ENCODE measurements at places on chromosomes 4 and X.

- no peak for DNase-seq
These were observed 284.9 kb downstream of the RPA4 start for GRCh38 chrX:97168646-97169045.

- no peak for DNase-seq
These were observed 108.2 kb upstream of the MAMLD1 start for GRCh38 chrX:150254909-150255308.

GRCh38 chr4:151887031-151887815, 126.4 kb upstream of the GATB start:
- DNase-seq = no peak

DNA sequence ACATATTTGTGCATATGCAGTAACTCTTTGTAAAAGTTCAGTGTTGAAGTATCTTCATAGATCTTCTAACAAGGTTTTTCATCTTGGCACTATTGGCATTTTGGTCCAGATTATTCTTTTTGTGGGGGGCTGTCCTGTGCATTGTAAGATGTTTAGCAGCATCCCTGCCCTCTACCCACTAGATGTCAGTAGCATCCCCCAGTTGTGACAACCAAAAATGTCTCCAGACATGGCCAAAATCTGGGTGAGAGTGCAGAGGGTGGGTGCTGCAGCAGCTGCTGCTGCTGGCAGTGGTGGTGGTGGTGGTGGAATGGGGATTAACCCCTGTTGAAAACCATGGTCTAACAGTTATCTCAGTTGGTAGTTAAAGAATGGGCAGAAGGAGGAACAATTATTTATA, 370.0 kb downstream of the GPAT3 start:
- no peak for DNase-seq

DNA sequence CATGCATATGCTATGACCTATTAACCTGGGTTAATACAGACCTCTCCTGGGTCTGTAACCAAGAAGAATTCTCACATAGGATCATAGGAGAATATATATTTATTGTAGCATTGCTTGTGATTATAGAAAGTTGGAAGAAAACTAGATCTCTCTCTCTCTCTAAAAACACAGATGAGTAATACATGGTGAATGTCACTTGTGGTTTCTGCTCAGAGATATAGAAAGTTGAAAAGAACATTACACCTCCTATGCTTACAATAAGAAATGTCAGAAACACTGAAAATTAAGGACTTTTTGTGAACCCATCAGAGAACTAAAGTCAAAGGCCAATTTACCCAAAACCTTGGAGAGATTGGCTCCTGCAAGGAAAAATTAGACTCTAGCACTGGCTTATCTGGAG, 1389.5 kb downstream of the FAM133A start:
- no peak for DNase-seq
